NCI-H2081 treated with DMSO at 0.1 percent for 48 hours (cell line): ENCODE measurements at places on chromosomes 1 and 21.

DNA sequence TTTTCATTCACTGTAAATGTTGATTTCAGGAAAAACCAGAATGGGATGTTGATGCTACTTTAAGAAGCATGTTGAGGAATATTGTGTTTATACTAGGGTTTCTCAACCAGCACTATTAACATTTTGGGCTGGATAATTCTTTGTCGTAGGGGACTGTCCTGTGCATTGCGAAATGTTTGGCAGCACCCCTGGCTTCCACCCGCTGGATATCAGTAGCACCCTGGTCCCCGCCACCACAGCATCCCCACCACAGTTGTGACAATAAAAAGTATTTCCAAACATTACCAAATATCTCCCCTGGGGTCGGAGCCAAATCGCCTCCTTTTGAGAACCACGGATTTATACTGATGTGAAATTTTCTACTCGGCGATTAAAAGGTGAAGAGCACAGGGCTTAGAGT is 41.9 kb downstream of the BTG3 start:
- no peak for DNase-seq

- DNase-seq, result no peak
Measured at GRCh38 chr1:54401799-54402198, 4.4 kb downstream of the SSBP3 start.

DNA sequence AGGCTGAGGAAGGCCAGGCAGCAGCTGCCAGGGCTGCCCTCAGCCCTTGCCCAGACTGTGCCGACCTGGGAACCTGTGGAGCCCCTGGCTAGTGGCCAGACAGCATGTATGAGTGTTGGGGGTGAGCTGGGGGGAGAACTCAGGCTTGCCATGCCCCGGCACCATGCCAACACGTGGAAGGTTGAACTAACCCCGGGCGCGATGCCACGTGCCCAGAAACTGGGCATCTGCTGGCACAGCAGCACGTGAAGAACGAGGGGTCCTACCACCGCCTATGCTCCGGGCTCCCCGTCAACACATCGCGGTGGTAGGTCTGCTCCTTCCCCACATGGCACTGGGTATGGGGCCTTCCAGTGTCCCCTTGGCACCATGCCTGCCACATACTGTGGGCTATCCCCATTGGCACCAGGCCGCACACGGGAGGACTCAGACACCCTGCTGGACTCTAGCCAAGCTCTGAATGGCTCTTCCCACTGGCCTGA is 68.7 kb downstream of the CASZ1 start:
- DNase-seq, result peak; percentile 44

DNA sequence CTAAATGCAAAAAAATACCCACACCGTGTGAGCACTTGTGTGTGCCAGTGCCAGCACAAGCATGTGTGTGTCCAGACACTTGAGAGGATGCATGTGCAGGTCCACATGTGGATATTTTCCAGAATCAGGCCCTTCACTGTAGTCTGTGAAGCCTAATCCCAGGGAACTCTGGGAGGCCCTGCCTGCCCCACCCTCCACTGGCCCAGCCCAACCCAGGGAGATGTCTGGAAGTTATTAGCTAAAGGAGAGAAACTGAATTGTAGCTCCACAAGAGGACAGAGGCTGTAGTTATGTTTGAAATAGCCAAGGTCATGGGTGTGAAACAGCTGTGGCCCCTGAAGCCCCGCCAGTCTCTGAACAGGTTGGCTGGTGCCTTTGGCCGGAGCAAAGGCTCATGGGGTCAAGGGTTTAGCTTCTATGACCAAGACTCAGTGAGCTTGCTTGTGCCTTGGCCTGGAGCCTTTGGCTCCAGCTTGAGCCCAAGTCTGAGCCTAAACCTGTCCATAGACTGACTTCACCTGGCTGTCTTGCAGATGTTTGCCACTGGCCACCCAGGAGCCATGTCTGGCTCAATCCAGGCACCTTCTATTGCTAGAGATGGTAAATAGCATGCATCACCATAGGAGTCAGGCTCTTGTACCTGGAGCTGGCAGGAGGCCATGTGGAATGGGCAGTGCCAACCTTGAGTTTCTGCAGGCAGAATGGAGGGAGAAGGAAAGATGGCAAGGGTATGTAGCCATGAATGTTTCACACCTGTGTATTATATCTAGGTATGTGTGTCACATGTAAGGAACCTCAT is 69.9 kb downstream of the TMEM53 start:
- DNase-seq, result no peak

DNA sequence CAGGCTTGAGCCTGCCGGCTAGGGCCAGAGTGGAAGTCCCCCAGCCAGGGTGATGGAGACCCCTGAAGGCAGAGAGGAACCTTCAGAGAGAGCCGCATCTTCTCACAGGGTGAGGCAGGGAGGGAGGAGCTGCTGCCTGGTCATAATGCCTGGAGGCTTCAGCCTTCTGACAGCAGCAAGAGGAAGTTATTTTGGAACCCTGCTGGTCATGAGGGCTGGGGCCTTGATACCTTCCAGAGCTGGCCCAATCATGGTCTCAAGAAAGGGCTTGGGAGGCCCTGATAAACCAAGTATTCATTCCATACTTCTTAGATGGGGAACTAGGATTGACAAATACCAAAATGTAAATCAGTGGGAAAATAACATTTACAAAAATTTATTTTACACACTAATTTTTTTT is 26.6 kb upstream of the MPZL1 start:
- no peak for DNase-seq

DNA sequence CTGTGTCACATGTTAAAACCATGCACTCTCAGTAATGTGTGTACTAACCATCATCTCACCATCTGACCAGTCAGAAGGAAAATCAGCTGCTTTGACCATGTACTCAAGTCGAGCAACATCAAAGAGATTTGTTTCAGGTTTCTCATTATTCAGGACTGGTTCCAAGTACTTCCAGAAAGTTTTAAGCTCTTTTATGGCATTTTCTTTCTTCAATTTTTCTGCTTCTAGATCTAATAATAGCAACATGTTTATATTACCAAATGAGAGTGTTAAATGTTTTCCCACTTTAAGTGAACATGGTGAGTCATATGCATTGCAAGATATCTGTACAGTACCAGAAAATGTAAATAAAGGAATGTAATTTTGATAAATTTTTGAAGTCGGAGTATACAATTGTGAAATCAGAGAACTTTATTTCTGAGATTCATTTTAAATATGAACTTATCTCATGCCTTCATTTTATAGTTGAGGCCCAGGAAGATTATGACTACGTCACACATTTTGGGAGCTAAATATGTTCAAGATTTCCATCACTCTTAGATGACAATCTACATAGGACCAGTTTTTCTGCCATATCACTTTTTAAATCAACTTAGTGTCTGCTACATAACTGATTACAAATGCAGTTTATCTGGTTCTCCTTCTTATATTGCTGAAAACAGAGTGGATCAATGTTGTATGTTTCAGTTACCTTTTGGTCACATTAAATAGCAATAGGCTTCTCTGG is 87.2 kb downstream of the SPAG17 start:
- no peak for DNase-seq

GRCh38 chr1:54335755-54336108 is 70.5 kb downstream of the SSBP3 start:
- DNase-seq, result no peak
